ENCODE measurements at places on chromosomes 1 and 21. TPM values are rescaled to one million over a fixed set of nuclear protein-coding genes. Genes with fewer than 3 reads are reported as not detected.

DNA sequence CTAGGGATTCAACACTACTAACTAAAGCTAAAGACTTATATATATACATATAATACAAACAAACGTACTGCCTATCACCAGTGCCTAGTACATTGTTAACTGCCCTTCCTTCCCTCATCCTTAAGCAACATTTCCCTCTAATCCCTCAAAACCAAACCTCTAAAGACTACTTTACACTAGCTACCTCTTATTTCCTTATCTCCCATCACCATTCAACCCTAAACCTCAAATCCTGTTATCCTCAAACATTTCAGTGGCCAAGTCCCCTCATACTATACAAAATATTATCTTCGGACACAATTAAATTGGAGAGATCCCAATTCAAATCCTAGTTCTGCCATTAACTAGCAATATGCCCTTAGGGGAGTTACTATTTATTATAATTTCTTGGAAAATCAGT lies 3.7 kb downstream of the SCAF4 start:
- H3K27ac ChIP-seq = no peak overlapping the region
- DNase-seq = no peak
- no peaks in the 10 kb centered on the region for H3K27me3 ChIP-seq
- H3K4me1 ChIP-seq = peaks cover 27% of the 10 kb centered on the region
- no peak overlapping the region for H3K4me3 ChIP-seq

GRCh38 chr1:226697151-226697928 lies 41.7 kb downstream of the ITPKB start:
- DNase-seq = peak; percentile 64
- peaks cover 12% of the 10 kb centered on the region for H3K4me1 ChIP-seq
- H3K4me3 ChIP-seq = no peak overlapping the region
- peaks cover 4% of the 10 kb centered on the region for H3K36me3 ChIP-seq
- H3K27ac ChIP-seq = no peak overlapping the region

GRCh38 chr1:178821134-178821866 lies 49.6 kb downstream of the ANGPTL1 start:
- no peaks in the 10 kb centered on the region for H3K36me3 ChIP-seq
- no peak overlapping the region for H3K27ac ChIP-seq
- H3K27me3 ChIP-seq = no peaks in the 10 kb centered on the region
- DNase-seq = no peak
- no peak overlapping the region for H3K4me3 ChIP-seq

GRCh38 chr1:19622204-19622603 lies 21.9 kb upstream of the NBL1 start:
- peaks cover 10% of the 10 kb centered on the region for H3K36me3 ChIP-seq
- no peak overlapping the region for H3K27ac ChIP-seq
- no peaks in the 10 kb centered on the region for H3K27me3 ChIP-seq
- no peak overlapping the region for H3K4me3 ChIP-seq
- DNase-seq = no peak

DNA sequence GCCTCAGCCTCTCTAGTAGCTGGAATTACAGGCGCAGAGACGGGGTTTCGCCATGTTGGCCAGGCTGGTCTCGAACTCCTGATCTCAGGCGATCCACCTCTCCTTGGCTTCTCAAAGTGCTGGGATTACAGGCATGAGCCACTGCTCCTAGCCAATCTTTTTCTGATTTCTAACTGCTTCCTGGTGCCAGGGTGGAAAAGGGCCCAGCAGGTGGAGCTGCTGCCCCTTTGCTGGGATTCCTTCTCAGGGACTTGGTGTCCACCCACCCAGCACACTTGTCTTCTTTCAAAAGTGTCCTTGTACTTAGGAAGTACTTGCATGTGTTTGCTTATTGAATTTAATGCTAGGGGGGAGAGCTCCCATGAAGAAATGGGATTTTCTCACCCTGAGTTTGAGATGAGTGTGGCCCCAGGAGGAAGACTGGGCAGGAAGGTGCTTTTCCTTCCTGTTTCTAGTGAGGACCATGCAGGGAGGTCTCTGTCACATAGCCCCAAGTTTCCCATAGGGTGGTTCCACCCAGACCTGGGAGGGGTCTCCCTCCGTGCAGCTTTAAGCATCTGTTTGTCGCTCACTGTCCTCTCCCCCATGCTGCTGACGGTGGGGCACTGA lies 14.2 kb downstream of the UTP11 start:
- H3K4me3 ChIP-seq = no peak overlapping the region
- peak; percentile 63 for DNase-seq
- H3K4me1 ChIP-seq = peaks cover 40% of the 10 kb centered on the region
- no peak overlapping the region for H3K27ac ChIP-seq
- H3K36me3 ChIP-seq = peaks cover 19% of the 10 kb centered on the region

DNA sequence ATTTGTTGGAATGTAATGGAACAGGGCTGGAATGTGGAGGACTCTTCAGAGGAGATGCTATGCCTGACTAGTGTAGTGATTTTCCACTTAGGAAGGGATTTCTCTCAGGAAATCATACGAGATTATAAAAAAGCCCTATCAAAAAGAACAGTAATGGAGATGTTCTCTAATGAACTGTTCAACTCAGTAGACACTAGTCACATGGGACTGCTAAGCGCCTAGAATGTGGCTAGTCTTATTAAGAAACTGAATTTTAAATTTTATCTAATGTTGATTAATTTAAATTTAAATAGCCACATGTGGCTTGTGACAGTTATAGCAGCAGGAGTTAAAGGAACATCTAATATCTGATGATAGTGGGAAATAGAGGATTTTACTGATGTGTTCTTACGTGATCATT lies 94.0 kb downstream of the SLC35F3 start:
- no peak overlapping the region for H3K4me3 ChIP-seq
- no peaks in the 10 kb centered on the region for H3K27me3 ChIP-seq
- no peak for DNase-seq
- H3K36me3 ChIP-seq = no peaks in the 10 kb centered on the region

GRCh38 chr1:187203257-187203656 lies 374.5 kb downstream of the PLA2G4A start:
- no peaks in the 10 kb centered on the region for H3K27me3 ChIP-seq
- no peak overlapping the region for H3K27ac ChIP-seq
- H3K4me3 ChIP-seq = no peak overlapping the region
- DNase-seq = peak; percentile 2
- no peaks in the 10 kb centered on the region for H3K4me1 ChIP-seq

Gene NR0B2
- polyA plus RNA-seq = not detected

Data from endothelial cell of umbilical vein (primary cell).